Stimulated activated naive B cell treated with anti-CD40 and anti-IgM and Interleukin-4, amounts not matched to agents 10 μg/mL and 1 μg/mL and 100 μg/mL, for 72 hours (primary cell): ENCODE measurements at places on chromosomes 2 and 18.

DNA sequence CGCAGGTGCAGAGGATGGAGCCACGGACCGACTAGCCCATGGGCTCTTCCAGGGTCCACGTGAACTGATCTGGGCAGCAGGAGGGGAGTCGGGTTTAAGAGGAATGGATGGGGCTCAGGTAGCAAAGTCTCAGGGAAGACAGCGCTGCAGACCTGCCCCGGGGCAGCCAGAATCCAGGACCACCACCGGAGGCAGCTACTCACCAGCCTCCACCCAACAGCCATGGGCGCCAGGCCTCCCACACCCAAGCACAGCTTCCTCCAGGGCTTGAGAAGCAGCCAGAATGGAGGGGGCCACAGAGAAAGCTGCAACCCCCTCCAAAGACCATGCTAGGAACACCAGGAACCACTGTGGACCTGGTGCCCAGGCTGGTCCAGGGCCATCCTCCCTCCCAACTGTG, 164.3 kb downstream of the TWIST2 start:
- no peak for DNase-seq

- no peak for DNase-seq
Observed at GRCh38 chr18:717003-717402, 4.6 kb upstream of the ENOSF1 start.

GRCh38 chr2:71477231-71477691, 23.9 kb downstream of the DYSF start:
- no peak for DNase-seq

DNA sequence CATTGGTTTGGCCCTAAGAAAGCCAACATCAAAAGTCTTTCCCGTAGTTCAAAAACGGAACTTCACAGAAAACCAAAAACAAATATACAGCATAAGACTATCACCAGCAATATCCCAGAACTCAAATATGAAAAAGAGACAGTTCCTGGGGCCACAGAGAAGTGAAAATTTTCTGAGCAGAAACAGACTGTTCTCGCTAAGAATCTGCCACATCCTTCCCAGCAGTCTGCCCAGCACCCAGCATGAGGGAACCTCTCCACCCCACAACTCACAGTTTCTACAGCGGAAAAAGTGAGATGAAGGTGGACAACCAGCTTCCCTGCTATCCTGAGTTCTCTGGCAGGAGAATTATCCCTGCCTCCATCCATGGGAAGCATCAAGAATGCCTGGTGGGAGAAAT, 26.7 kb upstream of the TMEM163 start:
- no peak for DNase-seq

- no peak for DNase-seq
Observed at GRCh38 chr2:67898595-67898994, 164.2 kb downstream of the C1D start.

- no peak for DNase-seq
Observed at GRCh38 chr18:57898506-57899124, 95.5 kb upstream of the ATP8B1 start.

DNA sequence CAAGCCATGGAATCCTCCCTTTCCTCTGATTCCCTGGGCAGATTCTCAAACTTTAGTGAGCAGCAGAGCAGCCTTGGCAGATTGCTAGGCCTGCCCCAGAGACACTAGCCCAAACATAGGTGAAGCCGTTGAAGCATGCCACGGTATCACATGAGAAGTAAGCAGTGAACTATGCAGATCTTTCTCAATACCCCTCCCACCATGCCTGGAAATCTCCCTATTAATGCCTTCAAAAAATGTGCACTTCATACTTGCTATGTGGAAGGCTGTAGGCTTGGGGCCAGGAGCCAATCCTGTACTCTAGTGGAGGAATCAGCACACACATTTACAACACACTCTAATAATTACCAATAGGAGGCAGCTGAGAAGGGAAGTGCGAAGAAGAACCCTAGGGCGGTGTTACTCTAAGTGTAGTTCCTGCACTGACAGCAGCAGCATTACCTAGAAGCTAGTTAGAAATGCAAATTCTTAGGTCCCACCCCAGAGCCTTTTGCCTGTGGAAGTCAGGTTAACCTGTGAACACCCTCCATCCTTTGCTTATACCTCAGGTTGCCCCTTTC, 305.1 kb upstream of the SPRED2 start:
- DNase-seq, result no peak

DNA sequence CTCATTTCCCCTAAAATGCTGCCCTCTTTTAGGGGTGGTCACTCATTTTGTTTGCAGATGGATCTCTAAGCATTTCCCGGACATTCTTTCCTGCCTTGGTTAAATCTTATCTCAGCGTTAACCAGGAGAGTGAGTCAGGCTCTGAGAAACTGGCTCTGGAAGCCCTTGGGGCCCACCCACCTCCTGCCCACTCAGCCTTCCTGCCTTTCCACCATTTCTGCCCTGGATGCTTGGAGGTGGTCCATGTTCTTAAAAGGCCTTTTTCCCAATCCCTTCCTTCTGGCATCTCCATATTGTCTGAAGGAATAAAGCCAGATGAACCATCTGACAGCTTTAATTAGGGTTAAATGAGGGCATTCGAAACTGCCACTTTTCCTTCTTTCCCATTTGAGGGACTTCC, 9.5 kb downstream of the HK2 start:
- DNase-seq, result no peak

- no peak for DNase-seq
Observed at GRCh38 chr2:226378753-226379705, 420.6 kb downstream of the IRS1 start.

DNA sequence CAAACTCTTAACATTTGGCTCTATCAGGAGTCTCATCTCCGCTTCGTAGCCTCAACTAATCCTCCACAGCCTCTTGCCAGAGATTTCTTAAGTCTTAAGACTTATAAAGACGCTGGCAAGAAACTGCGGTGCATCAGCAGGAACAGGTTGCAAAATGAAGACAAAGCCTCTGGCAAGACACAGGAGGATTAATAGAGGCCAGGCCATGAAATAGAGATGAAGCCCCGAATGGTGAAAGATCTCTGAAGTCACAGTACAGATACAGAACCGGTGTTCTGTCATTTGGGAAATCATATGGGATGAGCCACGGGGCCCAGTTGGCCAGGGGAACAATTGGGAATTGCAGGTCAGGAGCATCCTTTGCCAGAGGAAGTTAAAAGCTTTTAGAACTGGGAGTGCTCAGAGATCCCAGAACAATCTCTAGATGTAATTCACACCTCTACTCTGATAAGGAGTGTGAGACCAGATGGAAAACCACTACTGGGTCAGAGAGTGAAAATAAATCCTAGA, 190.9 kb upstream of the FOSL2 start:
- no peak for DNase-seq

DNA sequence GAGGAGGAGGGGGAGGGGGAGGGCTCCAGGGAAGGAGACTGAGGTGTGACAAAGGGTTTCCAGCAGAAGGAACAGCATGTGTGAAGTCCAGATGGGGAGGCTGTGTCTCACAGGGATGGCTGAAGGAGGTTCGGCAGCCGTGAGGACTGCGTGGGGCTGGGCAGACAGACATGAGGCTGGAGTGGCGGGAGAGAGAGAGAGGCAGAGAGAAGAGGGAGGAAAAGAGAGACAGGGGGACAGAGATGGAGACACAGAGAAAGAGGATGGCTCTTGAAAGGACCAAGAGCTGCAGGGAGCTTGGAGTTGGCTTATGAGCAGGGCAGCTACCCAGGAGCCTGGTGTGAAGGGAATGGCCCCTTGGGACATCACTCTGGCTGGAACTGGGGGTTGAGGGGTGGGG, 138.9 kb upstream of the ASB18 start:
- no peak for DNase-seq

- no peak for DNase-seq
Observed at GRCh38 chr2:7725171-7725849, 808.1 kb downstream of the RNF144A start.

DNA sequence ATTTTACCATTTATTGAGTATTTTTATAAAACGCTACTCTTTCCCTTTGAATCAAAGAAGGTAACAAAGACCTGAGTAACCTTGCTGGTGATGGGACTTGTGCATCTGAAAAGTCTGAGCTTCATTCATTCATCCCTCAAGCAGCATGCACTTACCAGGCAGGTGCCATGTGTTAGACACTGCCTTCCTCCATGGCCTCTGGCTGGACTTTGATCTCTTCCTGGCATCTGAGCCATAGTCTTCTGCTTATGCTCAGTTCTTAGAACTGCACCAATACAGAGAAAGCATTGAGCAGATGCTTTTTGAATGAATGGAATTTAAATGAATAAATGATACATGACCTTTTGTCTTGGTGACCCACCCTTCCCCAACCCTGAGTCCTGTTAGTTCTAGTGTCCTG, 251.4 kb upstream of the COPS8 start:
- DNase-seq, result no peak
